ENCODE measurements at places on chromosomes 12 and 14. TPM values are rescaled to one million over a fixed set of nuclear protein-coding genes. Genes with fewer than 3 reads are reported as not detected.

DNA sequence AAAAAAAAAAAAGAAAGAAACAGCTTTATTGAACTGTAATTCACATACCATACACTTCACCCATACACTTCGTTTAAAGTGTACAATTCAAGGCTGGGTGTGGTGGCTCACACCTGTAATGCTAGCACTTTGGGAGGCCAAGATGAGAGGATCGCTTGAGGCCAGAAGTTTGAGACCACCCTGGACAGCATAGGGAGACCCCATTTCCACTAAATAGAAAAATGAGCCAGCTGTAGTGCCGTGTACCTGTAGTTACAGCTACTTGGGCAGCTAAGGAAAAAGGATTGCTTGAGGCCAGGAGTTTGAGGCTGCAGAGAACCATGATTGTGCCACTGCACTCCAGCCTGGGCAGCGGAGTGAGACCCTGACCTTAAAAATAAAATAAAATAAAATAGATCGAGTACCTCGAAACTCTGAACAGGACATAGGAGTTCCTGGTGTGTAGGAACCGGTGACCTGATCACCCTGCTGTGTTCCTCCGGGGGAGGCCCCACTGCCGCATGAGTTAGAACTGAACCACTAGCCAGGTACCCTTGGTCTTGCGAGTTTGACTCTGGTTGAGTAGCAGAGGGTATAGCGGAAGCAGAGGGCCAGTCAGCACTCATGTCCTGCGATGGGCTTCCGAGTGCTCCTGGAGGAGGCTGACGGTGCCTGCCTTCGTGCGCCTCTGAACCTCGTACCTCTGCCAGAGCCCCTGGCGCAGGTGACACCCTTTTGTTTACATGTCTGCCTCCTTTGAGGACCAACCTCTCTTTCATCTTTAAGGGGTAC is 80.0 kb downstream of the B4GALNT3 start:
- H3K27me3 ChIP-seq = peaks cover 7% of the 10 kb centered on the region
- no peak overlapping the region for H3K4me3 ChIP-seq

- no peaks in the 10 kb centered on the region for H3K36me3 ChIP-seq
- H3K4me1 ChIP-seq = peaks cover 22% of the 10 kb centered on the region
- H3K27me3 ChIP-seq = no peaks in the 10 kb centered on the region
- no peak overlapping the region for H3K27ac ChIP-seq
- DNase-seq = no peak
- H3K4me3 ChIP-seq = no peak overlapping the region
Observed at GRCh38 chr14:91095178-91095577, 18.7 kb upstream of the DGLUCY start.

- H3K4me1 ChIP-seq = peaks cover 8% of the 10 kb centered on the region
- DNase-seq = no peak
- peak overlapping the region; percentile 46 for H3K4me3 ChIP-seq
- H3K36me3 ChIP-seq = no peaks in the 10 kb centered on the region
Observed at GRCh38 chr12:54587315-54587873, 1.1 kb downstream of the PPP1R1A start.

DNA sequence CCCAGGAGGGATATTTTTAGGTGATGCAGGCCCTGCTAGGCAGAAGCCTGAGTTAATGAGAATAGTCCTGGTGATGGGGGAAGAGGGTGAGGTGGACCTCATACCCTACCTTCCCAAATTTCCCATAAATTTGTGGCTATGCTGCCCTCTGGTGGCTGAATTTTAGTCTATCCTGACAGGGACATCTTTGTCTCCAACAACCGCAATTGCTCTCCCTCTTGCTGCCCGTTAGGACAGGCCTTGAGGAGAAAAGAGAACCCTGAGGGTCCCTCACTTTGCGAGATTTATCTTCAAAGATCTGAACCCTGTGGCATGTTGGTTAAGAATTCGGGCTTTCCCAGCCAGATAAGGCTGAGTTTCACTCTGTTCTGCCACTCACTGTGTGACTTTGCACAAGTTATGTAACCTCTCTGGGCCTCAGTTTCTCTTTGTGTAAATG is 9.8 kb upstream of the ZNF385A start:
- no peak overlapping the region for H3K27ac ChIP-seq
- DNase-seq = peak; percentile 48
- H3K4me3 ChIP-seq = no peak overlapping the region
- H3K4me1 ChIP-seq = peaks cover 34% of the 10 kb centered on the region
- peaks cover 13% of the 10 kb centered on the region for H3K36me3 ChIP-seq

GRCh38 chr14:28656704-28657255 is 109.8 kb upstream of the FOXG1 start:
- H3K4me1 ChIP-seq = no peaks in the 10 kb centered on the region
- H3K27me3 ChIP-seq = no peaks in the 10 kb centered on the region
- H3K4me3 ChIP-seq = no peak overlapping the region
- H3K36me3 ChIP-seq = no peaks in the 10 kb centered on the region

DNA sequence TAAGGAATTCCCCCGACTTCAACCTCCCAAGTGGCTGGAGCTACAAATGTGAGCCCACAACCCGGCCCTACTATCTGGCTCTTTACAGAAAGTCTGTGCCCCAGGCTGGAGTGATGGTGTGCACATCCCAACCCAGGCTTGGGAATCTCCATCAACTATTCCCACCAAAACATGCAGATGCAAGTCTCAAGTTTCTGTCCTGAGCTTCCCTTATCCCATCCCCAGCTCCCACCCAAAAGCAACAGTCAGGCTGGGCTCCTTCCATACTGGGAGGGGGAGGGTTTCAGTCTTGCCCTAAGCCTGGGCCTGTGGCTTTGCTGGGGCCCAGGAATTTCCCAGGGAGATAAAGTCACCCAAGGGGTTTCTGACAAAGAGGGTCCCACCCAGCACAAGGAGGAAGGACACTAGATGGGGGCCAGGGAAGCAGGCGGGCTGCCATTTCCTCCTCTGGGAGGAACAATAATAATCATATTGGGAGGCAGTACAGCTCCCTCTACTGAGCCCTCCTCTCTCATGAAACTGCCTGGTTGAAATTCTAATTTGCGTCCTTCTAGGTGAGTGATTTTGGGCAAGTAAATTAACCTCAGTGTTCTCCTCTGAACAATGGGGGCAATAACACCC is 8.0 kb downstream of the SLC8B1 start:
- peaks cover 22% of the 10 kb centered on the region for H3K36me3 ChIP-seq
- no peak overlapping the region for H3K4me3 ChIP-seq
- H3K27ac ChIP-seq = peak overlapping the region; percentile 24
- DNase-seq = no peak

- H3K36me3 ChIP-seq = no peaks in the 10 kb centered on the region
- no peaks in the 10 kb centered on the region for H3K4me1 ChIP-seq
- H3K27ac ChIP-seq = no peak overlapping the region
Observed at GRCh38 chr12:63028951-63029350, 94.0 kb upstream of the PPM1H start.

IRAK3 gene
- total RNA-seq = 1.3 TPM

GRIN2B gene
- total RNA-seq = not detected

ACYP1 gene
- 40.5 TPM for total RNA-seq

OR6C2 gene
- not detected for total RNA-seq

SLC39A5 gene
- total RNA-seq = 1.1 TPM

GCN1 gene
- 93.1 TPM for total RNA-seq

HSPB8 gene
- not detected for total RNA-seq

IFI27 gene
- total RNA-seq = 5.1 TPM

DNA sequence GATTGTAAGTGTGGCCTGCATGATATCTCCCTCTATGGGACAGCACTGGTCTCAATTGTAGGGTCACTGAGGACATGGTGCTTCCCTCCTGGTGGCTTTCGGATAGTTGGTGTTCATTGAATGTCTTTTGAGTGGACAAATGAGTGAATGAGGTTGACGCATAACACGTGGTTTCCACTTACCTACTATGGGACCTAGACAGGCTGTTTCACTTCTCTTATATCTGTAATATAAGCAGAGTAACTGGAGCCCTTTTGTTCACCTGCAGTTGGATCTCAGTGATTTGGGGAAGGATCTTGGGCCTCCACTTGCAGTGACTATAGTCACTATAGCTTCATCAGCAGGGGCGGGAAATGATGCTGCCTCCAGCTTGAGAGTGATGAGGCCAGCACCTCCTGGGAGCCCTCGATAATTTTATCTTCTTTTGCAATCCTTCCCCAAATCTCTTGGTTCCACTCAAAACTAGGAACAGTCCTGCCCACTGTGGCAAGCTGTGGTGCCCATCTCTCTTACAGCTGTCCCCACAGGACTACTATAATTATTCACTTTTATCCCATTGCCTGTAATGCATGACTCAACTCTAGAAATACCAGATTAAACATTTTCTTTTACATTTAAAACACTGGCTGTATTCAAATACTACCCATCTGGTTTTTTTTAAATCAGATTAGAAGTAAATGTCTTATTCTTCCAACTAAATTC is 242.9 kb downstream of the CHST11 start:
- peaks cover 69% of the 10 kb centered on the region for H3K4me1 ChIP-seq
- H3K4me3 ChIP-seq = peak overlapping the region; percentile 51
- no peaks in the 10 kb centered on the region for H3K27me3 ChIP-seq
- DNase-seq = peak; percentile 60
- peak overlapping the region; percentile 39 for H3K27ac ChIP-seq

DNA sequence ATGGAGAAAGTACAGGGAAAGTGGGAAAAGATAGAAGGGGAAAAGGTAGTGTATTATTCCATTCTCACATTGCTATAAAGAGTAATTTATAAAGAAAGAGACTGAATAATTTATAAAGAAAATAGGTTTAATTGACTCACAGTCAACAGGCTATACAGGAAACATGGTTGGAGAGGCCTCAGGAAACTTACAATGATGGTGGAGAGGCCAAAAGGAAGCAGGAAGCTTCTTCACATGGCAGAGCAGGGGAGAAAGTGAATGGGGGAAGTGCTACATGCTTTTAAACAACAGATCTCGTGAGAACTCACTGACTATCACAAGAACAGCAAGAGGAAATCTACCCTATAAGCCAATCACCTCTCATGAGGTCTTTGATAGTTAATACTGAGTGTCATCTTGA is 725.0 kb upstream of the FLRT2 start:
- no peak overlapping the region for H3K4me3 ChIP-seq
- no peaks in the 10 kb centered on the region for H3K27me3 ChIP-seq
- H3K4me1 ChIP-seq = no peaks in the 10 kb centered on the region

- H3K36me3 ChIP-seq = no peaks in the 10 kb centered on the region
- no peak within 1 kb of the TSS for H3K27ac ChIP-seq
- no peak for DNase-seq
Observed at GRCh38 chr14:47675466-47676314, at the start of gene MDGA2. Gene MDGA2, minus strand, starts transcription at chr14:47675605.

DNA sequence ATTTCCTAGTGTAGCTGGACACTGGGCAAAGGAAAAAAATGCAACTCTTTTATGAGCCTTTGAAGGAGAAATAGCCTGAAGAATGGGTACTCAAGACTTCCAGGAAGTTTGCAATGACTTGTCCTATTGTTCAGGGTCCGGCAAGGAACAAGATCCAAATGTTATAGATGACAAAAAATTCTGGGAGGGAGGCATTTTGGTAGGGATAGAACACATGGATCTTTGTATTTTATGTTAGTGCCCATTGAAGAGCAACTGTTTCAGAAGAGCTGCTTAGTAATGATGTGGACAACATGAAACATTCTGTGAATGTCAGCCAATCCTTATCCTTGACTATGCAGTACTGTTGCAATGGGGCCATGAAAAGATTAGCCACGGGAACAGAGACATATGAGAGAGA is 138.0 kb downstream of the MGAT4C start:
- H3K27ac ChIP-seq = no peak overlapping the region
- DNase-seq = no peak
- H3K27me3 ChIP-seq = no peaks in the 10 kb centered on the region
- H3K36me3 ChIP-seq = no peaks in the 10 kb centered on the region

GRCh38 chr14:65239143-65239937 is 137.0 kb upstream of the MAX start:
- no peaks in the 10 kb centered on the region for H3K36me3 ChIP-seq
- DNase-seq = no peak
- no peak overlapping the region for H3K4me3 ChIP-seq
- H3K4me1 ChIP-seq = peaks cover 6% of the 10 kb centered on the region
- no peak overlapping the region for H3K27ac ChIP-seq
- no peaks in the 10 kb centered on the region for H3K27me3 ChIP-seq

GRCh38 chr12:2794191-2794735 is 507 bp upstream of the FKBP4 start:
- H3K27me3 ChIP-seq = no peaks in the 10 kb centered on the region
